ENCODE measurements at places on chromosomes 3 and 15. TPM values are rescaled to one million over a fixed set of nuclear protein-coding genes. Genes with fewer than 3 reads are reported as not detected.

The KIF7 gene
- 0.94 TPM for total RNA-seq

The TOPBP1 gene
- 65.8 TPM for total RNA-seq

The CCDC174 gene
- 16.1 TPM for total RNA-seq

The ADAMTS7 gene
- total RNA-seq: 0.10 TPM
